ENCODE measurements at places on chromosomes 12 and 14.

DNA sequence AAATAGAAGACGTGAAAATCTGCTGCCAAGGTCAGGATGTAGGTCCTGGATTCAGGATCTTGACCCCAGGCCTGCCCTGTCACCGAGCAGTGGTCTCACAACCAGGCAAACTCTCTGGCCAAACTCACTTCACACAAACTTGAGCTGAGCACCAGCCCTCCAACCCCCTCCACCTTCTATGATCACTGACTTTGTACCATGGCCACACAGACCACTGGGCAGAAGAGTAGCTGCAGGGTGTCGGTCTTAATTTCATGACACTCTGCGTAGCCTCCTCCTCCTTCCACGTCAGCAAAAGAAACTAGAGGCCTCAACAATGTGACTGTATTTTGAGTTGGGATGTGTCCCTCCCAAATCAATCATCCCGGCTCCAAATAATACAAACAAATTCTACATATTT, 7.2 kb upstream of the TBX3 start:
- DNase-seq: no peak

GRCh38 chr12:80242321-80242720, 143.0 kb downstream of the OTOGL start:
- no peak for DNase-seq

- no peak for DNase-seq
These were observed 381.6 kb downstream of the VRK1 start for GRCh38 chr14:97178781-97179180.

DNA sequence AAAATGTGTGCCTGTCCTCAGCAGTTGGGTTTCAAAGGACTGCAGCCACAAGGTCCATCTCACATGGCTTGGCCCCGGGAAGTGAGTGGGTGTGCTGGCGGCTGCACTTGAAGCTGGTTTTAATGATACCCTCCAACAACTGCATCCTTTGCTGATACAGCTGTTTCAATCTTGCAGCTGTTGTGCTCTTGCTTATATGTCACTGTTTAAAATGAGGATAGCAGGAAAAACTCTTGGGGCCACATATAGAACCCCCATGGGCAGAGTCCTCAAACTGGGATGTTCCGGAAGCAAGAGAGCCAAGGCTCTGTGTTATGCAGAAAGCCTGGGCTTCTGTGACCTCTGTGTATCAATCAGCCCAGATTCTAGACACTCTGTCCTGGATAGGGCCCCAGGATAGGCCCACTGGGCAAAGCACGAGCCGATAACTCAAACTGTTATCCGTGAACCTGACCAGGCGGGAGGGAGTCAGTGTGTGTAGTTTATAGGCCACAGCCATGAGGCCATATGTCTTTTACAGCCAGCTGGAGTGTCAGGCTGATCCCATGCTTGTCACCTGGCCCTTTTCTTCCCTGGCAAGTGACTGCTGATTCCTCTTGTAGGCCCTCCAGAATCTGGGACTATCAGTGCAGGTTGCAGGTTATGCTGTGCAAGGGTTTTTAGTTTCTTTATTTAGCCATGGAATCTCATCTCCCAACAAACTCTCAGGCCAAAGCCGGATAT, 74.3 kb downstream of the SSPN start:
- DNase-seq: no peak

- no peak for DNase-seq
These were observed 6.8 kb upstream of the DYNC1H1 start for GRCh38 chr14:101957406-101958234.

DNA sequence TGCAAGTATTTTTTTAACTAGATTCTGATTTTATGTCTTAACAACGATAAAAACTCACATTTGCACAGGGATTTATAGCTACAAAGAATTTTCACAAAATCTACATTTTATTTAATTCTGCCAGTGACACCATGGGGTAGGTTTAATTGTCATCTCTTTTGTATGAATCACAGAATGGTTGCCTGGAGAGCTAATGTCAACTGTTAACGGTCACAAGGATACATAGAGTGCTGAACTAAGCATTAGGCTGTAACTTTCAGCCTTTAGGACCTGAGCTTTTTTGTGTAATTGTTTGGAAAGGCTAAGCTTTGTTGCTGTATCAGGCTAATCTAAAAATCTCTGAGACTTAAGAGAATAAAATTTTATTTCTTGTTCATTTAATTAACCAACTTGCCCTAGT, 465.3 kb upstream of the TBX3 start:
- no peak for DNase-seq

GRCh38 chr14:56177036-56177435, 58.8 kb downstream of the PELI2 start:
- no peak for DNase-seq

- no peak for DNase-seq
These were observed 57.8 kb downstream of the TMEM117 start for GRCh38 chr12:43893670-43894069.

- DNase-seq: no peak
These were observed 153.9 kb downstream of the KIF26A start for GRCh38 chr14:104292084-104292970.

DNA sequence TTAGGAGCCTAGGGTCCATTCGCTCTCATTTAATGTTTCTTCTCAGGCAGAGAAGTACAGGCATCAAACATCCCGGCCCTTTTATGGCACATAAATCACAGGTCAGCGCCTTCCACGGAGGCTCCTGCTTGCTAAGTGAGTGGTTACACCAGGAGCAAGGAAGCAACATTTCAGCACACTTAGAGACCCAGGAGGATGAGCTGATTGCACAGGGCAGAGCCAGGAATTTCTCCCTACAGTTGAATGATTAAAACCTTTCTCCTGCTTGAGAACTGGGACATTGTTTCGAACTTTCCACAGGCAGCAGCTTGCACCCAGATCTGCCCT, 233.4 kb downstream of the SPTSSA start:
- DNase-seq: no peak

GRCh38 chr12:111269718-111270117, 99.2 kb downstream of the PHETA1 start:
- no peak for DNase-seq

DNA sequence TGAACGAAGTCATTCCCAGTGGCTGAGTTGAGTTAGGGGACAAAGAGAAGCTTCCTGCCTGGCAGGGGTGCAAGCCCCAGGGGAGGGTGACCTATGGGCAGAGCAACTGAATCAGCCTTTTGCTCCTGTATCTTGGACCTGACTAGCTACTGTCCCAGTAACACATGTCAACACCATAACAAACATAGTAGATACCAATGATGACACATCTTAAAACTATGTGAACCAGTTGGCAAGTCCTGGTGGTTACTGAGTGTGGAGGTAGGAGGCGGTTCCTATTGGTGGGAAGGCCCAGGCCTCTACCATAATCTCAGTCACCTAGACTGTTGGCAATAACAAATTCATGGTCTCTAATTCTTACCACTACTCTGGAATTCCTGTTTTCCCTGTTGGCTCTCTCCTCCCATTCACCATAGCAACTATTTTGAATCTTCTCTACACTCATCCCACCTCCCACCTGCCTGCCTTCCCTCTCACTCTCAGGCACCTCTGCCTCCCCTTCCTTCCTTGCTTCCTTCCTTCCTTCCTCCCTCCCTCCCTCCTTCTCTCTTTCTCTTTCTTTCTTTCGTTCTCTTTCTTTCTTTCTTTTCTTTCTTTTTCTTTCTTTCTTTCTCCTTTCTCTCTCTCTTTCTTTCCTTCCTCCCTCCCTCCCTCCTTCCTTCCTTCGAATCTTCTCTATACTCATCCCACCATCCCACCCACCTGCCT, 8.1 kb upstream of the P2RX7 start:
- no peak for DNase-seq

GRCh38 chr14:90409209-90409730, 12.4 kb downstream of the CALM1 start:
- DNase-seq: no peak

DNA sequence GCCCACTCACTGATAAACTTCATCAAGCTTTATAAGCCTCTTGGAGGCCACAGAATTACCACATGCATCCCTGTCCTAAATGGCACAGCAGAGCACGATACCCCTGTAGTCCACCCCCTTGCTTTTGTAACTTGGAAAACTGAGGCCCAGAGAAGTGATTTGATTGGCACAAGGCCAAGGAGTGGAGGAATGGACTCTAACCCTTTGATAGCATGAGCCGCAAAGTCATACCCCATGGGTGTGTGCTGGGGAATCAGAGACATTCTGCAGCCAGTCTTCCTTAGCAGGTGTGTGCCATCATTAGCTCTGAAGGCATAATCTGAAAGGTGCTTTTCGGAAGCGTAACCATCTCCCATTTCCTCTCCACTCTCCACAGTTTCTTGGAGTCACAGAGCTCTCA, 28.5 kb upstream of the PWP1 start:
- DNase-seq: no peak

DNA sequence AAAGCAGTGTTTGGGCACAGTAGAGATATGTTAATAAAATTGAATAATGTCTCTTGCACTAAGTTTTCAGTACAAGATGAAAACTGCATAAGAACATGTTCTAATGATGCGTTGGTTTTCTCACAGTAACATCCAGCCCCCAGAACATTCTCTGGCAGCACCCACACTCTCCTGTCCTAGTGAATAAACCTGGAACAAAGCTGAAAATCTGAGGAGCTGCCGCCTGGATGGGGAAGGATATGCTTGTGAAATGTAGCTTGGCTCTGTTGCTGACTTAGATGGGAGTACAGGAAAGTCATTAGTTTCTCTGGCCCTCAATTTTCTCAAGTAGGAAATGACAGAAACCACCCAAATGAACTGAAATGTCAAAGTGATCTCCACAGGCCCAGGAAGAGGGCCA, 323.8 kb downstream of the APAF1 start:
- no peak for DNase-seq

- no peak for DNase-seq
These were observed 170.6 kb upstream of the MDGA2 start for GRCh38 chr14:47846008-47846407.

GRCh38 chr14:22842211-22843122, 6.1 kb downstream of the MMP14 start:
- DNase-seq: no peak

DNA sequence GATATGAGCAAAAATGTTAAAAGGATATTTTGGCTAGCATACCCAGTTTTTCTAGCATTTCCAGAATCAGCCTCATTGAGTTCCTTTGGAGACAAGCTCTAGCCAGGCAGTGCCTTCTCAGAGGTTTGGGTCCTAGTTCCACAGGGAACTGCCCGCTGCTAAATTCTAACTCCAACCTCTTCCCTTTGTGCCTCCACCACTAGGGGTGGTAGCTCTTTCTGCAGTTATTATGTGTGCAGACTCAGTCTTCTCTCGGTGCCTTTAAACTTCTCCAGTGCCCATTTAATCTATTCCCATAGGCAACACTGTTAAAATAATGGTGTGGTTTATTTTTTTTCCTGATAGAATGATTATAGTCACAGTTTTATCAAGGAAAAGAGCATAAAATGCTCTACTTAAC, 21.5 kb upstream of the SLC25A3 start:
- no peak for DNase-seq

- DNase-seq: no peak
These were observed 174.4 kb downstream of the TMEM121 start for GRCh38 chr14:105700622-105701288.

GRCh38 chr14:22113401-22113800, 439.8 kb upstream of the OR4E1 start:
- DNase-seq: no peak

GRCh38 chr14:72479461-72479931, 414.4 kb downstream of the DPF3 start:
- DNase-seq: no peak

DNA sequence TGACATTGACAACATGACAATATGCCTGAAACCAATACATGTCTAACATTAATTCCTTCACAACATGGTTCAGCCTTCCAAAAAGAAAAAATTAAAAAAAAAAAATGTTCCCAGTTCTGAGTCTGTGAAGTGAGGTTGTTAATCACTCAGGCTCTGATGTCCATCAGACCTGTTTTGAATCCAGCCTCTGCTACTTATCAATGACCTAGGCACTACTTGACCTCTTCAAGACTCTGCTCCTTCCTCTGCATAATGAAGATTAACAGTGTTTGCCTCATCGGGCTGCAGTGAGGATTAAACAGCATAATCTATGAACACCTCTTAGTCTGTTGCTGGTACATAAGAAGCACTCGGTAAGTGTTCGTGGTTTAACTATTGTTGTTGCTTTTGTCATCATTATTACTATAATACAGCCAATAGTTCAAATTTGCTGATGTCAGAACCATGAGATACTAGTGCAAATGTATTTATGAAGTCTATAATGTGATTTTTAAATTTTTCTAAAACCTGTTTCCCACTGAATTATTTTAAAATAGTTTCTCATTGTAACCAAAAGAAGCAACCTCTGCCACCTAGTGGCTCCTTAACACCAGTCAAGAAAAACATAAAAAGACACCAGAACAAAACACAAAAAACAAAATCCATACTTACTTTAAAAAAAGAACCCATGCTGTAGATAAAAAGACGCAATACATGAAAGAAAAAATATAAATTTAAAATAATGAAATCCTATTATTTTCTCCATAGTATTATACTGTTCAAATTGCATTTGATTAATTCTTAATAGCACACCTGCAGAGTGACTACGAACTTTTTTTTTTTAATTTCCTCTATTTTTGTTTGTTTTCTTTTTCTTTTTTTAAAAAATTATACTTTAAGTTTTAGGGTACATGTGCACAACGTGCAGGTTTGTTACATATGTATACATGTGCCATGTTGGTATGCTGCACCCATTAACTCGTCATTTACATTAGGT, 20.3 kb upstream of the TMX1 start:
- DNase-seq: no peak

DNA sequence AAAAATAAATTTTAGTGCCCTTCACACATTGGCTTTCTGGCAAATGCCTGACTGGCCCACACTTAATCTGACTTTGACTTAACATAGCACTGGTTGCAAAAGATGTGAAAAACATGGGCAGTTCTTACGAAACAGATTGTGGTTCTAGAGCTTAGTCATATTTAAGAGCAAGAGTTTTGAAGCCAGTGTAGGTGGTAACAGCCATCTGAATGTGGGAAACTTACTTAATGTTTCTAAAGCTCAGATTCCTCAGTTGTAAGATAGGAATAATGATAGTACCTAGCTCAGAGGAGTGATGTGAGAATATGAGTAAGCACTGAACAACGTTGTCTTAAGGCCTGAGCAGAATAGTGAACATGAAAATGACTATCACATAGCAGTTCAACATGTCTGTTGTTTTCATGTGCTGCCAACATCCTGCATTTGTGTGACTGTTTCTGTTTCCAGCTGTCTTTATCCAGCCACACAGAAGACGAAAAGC, 262.7 kb downstream of the SYT1 start:
- no peak for DNase-seq

- DNase-seq: no peak
These were observed 604 bp downstream of the ZNF384 start for GRCh38 chr12:6688543-6688998.

DNA sequence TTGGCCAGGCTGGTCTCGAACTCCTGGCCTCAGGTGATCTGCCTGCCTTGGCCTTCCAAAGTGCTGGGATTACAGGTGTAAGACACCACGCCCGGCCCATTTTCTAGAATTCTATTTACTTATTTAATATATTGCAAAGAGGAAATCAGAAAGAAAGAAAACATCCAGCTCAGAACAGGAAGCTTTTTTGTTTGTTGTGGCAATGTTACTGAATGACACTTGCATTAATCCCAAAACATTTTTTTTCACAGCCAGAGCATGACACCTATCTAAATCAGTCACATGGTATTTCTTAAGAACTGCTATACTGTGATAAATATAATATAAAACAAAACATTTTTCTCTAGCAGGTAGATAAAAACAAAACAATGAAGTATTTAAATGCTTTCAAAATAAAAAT, 12.6 kb downstream of the CFL2 start:
- DNase-seq: no peak

All from activated T-cell treated with anti-CD3 and anti-CD28 coated beads for 24 hours (primary cell).